A673 (cell line): ENCODE measurements at places on chromosomes 7 and 10.

DNA sequence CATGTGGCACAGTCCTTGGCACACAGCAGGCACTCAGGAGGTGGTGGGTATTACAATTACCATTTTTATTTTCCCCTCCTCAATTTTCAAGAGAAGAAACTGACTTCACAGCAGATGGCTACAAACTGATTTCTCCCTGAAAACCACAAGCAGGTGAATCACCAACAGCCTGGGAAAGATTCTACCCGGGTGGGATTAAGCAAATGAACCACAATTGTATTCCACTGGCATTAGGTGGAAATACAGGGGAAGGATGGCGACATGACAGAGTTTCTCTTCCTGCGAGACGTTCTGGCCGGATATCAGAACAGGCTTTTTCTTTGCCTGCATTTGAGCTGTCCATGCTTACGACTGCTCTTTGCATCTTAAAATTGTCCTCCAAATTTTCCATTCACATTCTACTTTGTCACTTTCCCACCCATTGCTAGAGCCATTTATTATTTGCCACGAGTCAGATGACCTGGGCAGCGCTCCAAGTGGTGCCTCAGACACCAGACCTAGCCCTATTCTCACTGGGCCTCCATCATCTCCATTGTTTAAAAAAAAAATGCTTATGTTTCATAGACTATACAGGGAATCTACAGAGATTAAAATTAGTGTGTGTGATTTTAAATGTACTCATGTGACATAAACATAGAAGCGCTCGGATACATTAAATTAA, 4.6 kb downstream of the DENND11 start:
- DNase-seq = no peak

GRCh38 chr7:128915841-128916642, 5.5 kb upstream of the KCP start:
- no peak for DNase-seq

GRCh38 chr7:151774951-151775350, 102.0 kb downstream of the PRKAG2 start:
- DNase-seq = no peak

DNA sequence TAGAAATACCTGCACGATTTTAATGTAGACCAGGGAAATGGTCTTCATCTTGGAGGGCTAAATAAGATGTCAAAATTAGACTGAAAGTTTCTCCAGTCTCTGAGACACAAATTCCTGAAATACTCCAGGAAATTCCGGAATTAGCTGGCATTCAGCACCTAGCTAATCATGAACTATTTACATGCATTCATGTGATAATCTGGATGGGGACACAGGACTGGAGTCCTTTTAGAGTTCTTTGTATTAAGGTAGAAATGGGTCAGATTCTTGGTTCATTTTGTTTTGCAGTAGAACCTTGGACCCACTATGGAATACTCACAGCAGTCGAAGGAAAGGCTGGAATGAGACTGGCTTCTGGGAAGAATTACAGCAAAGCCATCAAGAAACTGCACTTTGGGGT, 65.3 kb upstream of the MDFIC start:
- DNase-seq = no peak

DNA sequence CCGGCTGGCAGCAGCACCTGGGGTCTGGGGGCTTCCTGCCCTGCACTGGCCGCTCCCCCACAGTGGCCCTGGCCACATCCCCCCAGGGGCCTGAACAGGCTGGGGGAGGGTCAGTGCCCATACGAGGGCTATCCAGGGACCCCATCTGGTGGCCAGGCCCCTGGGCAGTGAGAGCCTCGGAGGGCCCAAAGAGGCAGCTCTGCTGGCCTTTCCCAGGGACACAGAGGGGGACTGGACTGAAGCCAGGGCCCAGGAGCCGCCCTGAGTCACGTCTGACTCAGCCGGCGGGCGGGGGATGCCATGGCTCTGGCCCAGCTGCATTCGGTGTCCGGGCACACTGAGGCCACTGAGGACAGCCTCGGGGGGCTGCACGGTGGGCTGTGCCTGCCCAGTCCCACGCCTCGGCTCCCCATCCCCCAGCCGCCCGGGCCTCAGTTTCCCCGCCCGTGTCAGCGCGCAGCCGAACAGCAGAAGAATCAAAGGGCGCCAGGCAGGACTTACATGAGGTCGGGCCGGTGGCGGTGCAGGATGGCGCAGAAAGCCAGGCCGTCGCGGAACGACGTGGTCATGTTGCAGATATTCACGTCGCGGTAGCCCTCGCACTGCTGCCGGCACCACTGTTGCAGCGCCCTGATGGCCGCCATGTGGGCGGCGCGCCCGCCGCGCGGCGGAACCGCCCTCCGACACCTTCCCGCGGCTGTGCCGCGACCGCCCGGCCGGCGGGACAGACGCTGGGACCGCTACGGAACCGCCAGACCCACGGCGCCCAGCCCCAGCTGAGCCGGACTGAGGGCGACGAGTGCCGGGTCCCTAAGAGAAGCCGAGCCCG, at the start of gene MICALL2:
TSS of gene MICALL2 (minus strand) at position 788 of the 829 bp plus-strand sequence. CDS start at position 644, 144 bp downstream.
- peak; percentile 55 for DNase-seq
